NCI-H524 treated with DMSO at 0.1 percent for 48 hours (cell line): ENCODE measurements at places on chromosomes 6 and 20.

DNA sequence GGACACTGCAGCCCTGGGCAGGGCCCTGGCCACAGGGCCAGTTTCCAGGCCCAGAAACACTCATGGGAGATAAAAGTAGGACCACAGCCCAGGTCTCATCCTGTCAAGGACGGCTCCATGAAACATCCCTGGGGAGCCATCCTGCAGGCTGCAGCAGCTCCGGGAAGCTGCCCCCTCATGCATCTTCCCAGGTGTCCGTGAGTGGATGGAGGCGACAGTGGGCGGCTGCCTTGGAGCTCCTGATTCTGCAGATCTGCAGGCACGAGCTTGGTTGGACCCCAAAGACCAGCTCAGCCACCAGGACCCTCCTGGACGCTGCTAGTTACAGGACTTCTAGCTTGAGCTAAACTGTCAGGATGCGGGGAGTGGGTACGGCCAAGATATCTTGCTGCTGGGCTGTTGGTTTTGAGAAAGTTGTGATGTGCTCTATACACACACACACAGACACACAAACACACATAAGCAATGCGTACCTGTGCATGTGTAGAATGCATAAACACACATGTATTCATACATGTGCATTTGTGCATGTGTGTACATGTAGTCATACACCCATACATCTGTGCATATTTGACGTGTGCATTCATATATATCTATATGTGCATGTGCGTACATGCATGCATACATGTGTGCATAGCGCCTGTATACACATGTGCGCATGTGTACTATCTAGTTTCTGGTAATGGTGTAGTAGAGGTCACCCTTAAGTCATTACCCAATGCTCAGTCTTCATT, 297.8 kb downstream of the TAF4 start:
- no peak for DNase-seq

GRCh38 chr6:87583822-87584221, 6.0 kb downstream of the RARS2 start:
- no peak for DNase-seq

- DNase-seq = no peak
Measured at GRCh38 chr20:60789399-60789798, 462.7 kb upstream of the CDH4 start.

DNA sequence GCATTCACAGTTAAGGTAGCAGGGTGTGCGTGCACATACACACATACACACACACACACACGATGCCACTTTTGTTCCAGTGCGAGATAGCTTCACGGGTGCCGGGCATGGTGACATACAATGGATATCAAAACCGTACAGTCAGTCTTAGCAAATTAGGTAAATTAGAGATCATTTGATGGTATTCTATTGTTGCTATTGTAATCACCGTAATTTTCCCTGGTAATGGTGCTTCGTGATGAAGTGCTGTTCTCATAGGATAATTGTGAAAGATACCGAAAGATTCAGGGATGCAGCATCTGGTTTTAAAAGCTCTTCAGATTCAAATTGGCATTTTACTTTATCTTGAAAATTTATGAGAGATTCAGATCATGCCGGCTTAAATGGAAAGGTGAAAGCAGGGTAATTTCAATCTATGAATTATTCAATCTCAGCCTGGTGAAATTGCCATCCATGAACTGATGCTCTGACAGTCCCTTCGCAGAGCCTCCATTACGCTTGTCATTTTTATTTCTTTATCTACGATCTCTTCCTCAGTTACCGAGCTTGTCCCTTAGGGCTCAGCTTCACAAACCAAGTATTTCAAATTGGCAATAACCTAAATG, 71.3 kb upstream of the SOX4 start:
- DNase-seq = no peak

- no peak for DNase-seq
Measured at GRCh38 chr6:57207141-57207540, 15.0 kb downstream of the RAB23 start.

DNA sequence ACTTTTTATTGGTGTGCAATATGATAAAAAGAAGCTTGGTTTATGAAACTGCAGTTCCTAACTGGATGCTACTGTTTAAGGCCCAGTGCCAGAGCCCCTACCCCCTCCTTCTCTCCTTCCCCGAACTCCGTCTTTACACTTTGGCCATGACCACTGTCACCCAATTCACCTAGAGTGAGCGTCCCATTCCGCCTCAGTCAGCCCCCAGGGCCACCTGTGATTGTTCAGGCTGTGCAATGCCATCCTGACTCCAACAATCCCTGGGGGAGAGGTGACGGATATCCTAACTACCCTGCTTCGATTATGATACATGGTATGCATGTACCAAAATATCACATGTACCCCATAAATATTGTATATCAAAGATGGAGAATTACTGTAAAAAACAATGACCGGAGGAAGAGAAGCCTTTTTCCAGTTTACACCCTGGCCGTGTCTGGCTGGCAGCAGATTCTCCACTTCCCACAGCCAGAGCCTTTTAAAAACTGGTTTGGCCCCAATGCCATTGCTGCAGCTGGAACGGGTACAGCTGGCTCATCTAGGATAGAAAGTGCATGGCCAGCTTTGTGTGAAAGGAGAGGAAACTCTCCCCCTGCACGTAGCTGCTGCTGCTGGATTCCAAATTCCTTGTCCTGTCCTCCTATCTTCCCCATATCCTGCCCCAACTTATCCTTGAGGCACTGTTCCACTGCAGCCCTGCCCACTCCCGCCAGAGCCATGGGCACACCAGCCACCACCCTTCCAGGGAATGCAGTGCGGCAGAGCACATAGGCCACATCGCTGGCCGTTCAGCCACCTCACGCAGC, 99.7 kb downstream of the JPH2 start:
- DNase-seq = no peak

GRCh38 chr20:32544260-32544722, 40.8 kb downstream of the NOL4L start:
- no peak for DNase-seq

GRCh38 chr6:39956936-39957335, 22.7 kb upstream of the MOCS1 start:
- no peak for DNase-seq

DNA sequence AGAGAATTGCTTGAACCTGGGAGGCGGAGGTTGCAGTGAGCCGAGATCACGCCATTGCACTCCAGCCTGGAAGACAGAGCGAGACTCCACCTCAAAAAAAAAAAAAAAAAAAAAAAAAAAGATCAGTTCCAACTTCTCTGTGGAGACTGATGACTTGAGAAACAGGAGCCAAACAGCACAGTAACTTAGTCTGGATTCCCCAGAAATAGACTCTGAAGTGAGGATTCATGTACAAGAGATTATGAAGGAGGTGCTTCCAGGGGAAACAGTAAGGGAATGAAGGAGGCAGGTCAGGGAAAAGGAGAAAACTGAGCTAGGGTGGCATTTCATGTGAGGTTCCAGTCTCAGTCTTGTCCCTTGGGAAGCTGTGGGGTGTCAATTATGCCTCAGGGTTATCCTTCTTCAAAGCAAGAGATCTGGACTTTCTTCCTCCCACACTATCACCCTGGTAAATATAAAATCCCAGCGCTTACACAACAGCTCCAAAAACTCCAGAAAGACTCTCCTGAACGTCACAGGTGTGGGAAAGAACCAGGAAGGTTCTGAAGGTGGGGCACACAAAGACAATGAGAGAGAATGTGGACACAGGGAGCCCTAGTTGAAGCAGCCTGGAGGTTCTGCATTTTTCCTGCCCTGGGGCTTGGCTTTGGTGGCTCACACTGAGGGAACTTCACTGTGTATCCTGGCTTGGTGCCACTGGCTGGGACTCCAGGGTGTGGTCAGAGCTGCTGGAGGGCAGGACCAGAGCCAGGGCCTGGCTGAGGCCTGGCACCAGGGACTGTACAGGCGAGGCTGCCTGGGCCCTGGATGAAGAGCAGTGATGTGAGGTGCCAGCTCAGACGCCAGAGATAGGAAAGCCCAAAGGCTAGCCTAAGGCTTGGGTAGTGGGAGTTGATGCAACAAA, 46.8 kb downstream of the PCNA start:
- DNase-seq = no peak

DNA sequence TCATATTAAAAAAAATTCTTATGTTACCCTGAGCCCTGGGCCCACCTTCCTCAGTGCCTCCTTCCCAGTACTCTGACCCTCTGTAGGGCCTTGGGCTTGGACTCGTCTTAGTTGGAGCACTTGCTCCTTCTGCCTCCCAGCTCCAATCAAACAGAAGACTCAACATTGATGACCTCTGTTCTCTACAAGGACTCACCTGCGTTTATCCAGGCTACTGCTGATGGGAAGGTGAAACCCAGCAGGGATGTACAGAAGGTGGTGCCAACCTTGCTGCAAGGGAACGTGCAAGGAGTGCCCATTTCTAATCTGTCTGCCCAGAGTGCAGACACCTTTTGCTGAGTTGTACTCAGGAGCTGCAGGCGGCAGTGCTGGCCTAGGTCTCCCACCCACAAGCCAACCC, 38.9 kb downstream of the FYN start:
- DNase-seq = no peak

- no peak for DNase-seq
Measured at GRCh38 chr20:56506103-56506502, 18.4 kb upstream of the FAM209A start.

GRCh38 chr6:148436466-148436865, 93.8 kb downstream of the SASH1 start:
- DNase-seq = no peak

DNA sequence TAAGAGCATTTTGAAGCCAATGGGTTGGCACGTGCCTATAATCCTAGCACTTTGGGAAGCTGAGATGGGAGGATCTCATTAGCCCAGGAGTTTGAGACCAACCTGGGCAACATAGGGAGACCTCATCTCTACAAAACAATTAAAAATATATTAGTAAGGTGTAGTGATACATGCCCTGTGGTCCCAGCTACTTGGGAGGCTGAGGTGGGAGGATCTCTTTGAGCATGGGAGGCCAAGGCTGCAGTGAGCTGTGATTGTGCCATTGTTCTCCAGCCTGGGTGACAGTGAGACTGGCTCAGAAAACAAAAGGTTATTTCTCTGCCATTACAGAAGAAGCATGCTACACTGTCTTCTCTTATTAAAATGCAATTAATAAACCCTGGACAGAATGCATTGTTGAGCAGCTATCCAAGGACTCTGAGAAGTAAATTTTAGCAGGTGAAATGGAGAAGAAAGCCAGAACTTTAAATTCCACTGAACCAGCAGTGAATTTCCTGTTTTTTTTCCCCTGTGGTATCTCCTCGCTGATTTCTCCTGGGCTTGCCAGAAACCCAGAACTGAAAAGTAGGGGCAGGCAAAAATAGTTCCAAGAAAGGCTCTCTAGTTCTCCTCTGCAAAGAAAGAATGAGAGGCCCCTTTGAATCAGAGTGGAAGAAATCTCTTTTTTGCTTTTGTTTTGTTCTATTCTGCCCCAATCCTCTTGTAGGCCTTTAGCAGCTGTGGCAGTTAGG, 8.4 kb downstream of the AMD1 start:
- DNase-seq = no peak

GRCh38 chr20:34018166-34018565, 24.5 kb downstream of the RALY start:
- no peak for DNase-seq

- DNase-seq = no peak
Measured at GRCh38 chr6:20584100-20584731, 50.0 kb downstream of the CDKAL1 start.

- DNase-seq = no peak
Measured at GRCh38 chr6:115485400-115485799, 575.3 kb downstream of the FRK start.

GRCh38 chr20:44429017-44429339, 46.7 kb upstream of the TTPAL start:
- no peak for DNase-seq

- DNase-seq = no peak
Measured at GRCh38 chr6:46575530-46575929, 77.1 kb downstream of the CYP39A1 start.

- DNase-seq = no peak
Measured at GRCh38 chr20:47146686-47147085, 209.8 kb downstream of the ZMYND8 start.

GRCh38 chr6:141610741-141611140, 522.0 kb upstream of the GJE1 start:
- DNase-seq = no peak

DNA sequence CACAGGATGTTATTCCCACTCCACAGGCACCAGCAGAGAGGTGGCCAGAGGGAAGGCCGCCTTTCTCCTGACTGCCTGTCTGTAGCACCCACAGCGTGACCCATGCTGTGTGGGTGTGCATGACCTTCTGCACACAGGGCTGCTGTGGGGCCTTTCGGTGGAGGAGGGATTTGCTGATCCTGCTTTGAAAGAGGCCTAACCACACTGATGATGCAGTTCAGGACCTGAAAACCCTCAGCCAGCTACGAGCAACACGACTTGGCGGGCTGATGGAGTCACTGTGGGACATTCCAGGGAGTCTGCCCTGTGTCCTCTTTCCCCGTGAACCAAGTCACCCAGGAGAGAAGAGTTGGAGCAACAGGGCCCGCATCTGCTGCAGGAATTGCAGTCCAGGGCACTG, 49.1 kb downstream of the SYTL3 start:
- DNase-seq = no peak

DNA sequence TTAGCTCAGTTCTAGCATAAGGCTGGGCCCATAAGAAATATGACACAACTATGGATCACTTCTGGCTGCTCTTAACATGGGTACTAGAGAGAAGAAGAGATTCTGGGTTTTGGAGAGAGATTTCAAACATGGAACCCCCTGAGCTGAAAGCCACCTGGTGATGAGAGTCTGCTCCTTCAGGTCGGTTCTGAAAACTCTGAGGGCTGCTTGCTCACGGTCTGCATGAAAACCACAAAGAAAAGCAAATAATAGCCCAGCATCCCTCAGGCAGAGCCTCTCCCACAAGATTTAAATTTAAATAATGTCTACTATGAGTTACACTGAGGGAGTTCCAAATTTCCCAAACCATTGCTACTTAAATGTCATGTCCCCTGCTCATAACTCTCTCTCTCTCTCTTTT, 301.5 kb downstream of the BMP7 start:
- no peak for DNase-seq

DNA sequence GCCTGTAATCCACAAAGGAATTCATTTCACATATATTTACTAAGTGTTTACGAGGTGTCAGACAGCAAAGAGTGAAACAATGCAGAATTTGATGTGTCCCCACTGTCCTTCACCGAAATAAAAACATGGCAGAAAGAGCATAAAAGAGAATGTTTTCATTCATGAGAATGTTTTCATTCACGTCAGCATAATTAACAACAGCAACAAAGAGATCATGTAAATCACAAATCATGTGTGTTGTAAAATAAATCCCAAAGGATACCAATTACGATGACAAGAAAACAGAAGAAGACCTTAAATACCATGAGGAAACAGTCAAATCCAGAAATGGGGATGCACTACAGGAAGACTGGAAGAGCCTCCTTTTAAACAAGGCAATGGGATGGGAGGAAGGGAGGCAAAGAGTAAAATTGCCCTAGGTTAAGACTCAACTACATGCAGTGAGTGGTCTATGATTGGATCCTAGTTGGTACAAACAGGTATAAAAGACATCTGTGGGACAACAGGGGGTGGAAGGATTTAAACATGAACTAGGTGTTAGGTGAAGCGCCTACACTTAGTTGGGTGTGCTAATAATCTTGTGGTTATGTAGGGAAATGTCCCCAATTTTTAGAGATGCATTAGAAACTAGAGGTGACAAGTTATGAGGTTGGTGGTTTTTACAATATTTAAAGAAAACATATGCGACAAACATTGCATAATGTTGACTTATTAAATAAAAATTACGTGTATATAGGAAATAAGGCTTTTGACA, 1.5 kb downstream of the ZSCAN31 start:
- DNase-seq = no peak

GRCh38 chr6:71908162-71908765, 21.9 kb downstream of the RIMS1 start:
- DNase-seq = no peak
